ENCODE measurements at places on chromosomes 4 and X. TPM values are rescaled to one million over a fixed set of nuclear protein-coding genes. Genes with fewer than 3 reads are reported as not detected.

The TCEAL9 gene
- total RNA-seq, result 126 TPM

The VCX gene
- not detected for total RNA-seq

The TACR3 gene
- total RNA-seq, result 0.08 TPM

The PDK3 gene
- 11.6 TPM for total RNA-seq

DNA sequence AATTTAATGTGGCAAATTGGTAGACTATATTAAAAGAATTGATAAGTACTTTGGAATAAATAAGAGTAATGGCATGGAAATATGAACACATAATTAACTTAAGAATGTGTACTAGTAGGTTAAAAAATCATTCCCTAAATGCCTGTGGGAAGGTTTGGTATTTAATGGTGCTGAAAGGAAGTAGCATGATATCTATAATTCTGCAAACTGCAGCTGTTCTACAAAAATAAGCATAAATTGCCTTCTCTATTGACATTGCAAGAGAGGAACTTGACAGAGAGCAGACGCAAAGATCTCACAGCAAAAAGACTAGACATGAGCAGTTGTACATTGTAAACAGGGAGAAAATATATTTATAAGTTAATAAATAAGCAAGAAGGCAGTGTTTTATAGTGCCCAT lies 752.5 kb upstream of the PCDH10 start:
- no peak for DNase-seq

DNA sequence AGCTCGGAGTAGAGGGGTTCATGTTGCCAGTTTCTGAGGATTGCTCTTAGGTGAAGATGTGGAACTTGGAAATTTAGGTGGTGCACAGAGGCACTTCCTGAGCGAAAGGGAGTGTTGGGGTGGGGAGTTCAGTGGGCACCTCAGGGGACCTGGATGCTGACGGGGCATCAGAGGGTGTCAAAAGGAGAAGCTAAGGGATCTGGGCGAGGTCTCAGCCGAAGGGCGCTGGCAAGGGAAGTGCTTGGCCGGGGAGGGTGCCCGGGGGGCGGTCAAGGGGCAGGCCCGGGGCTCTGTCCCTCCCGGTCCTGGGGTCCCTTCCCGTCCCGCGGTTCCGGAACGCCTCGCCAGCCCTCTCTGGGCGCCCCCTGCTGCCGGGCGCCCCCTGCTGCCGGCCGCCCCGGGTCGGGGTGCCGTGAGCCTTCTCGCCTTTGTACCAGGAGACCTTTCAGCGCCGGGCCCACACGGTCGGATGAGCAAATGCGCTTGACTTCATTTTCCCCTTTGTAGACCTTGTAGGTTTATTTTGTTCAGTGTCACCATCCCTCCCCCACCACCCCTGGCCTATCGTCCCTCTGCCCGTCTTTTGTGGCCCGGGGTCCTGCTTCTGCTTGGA lies 3.0 kb upstream of the PHOX2B start:
- DNase-seq, result peak; percentile 54

GRCh38 chr4:32560306-32560705 lies 1840.1 kb downstream of the PCDH7 start:
- DNase-seq, result no peak

- DNase-seq, result no peak
These were observed 287.7 kb downstream of the STIM2 start for GRCh38 chr4:27148211-27148895.

GRCh38 chr4:176751061-176751460 lies 41.7 kb downstream of the VEGFC start:
- no peak for DNase-seq

DNA sequence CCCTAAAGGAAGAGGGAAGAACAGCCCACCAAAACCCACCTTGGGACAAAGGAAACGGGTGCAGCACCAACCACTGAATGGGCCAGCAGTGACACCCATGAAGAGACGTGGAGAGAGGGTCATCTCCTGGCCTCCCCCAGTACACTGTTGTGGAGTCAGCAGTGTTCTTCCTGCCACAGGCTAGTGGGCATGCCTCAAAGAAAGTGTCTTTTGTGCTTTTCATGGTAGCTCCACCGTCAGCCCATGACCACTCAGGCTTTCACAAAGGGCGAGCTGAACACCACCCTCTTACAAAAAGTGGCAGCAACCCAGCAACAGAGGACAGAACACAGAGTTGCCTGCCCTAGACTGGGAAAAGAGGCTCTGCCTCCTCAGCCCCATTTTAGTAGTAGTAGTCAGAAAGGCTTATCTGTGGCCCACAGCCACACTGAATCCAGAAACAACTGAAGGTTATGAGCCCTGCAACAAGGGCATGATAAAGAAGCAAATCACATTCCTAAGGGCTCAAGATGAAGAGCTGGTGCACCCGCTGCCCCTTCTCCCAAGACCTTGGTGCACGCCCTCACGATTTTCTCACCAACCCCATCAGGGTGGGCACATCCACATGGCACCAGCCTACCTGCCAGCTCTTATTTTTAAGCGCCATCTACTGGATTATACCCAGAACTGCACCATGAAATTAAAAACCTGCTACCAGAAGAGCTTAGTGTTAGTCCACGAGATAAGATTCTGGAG lies 53.1 kb downstream of the RAB28 start:
- DNase-seq, result no peak

DNA sequence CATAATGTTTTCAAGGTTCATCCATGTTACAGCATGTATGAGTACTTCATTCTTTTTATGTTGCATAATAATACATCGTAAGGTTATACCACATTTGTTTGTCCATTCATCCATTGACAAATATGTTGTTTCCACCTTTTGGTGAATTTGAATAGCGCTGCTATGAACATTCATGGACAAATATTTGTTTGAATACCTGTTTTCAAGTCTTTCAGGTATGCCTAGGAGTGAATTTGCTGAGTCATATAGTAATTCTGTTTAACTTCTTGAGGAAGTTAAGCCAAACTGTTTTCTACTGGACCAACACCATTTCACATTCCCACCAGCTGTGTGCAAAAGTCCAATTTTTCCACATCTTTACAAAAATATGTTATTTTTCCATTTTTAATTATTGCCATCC lies 31.5 kb downstream of the IRS4 start:
- no peak for DNase-seq

DNA sequence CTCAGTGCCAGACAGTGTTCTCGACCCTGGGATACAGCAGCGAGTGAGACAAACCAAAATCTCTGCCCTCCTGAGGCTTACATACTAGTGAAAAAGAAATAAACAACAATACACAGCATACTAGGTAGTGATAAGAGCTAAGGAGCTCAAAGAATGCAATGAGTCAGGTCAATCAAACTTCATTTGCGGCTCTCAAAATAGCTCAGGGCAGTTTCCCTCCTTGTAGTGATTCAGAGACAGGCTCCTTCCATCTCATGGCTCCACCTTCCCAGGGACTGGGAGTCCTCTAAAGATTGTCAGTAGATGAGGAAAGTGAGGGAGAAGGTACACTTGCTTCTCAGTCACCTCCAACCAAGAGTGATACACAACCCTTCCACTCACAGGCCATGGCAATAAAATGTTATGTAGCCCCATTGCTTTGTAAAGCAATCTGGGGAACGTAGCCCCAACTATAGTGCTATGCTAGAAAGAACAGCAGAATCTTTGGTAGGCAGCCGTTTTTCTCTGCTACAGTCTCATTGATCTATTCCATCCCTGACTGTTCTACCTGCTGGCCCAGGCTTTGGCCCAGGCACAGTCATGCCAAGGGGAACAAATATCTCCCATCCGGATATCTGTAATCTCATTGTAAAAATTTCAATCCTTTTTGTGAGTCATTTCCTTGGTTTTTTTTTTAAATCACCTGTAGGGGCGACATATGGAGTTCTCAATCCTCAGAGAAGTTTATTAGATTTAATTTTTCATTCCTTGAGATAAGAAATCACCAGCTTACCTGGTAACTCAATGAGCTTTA lies 183.1 kb upstream of the S100G start:
- no peak for DNase-seq

DNA sequence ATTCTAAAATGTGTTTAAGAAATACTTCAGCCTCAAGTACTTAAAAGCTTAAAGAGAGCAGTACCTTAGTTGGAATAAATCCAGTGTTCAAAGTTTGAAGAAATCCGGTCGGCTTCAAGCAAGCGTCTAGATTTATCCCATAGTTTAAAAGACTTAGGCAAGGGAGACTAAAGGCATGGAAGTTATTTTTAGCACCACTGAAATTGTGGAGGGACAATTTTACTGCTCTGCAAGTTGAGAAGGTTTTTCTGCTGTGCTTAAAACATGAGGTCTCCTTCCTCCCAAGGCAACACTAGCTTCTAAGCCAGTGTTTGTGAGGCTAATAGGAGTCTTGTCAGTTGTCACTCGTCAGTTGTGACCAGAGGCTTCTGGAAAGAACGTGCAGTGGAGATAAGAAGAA lies 183.5 kb downstream of the MSL3 start:
- no peak for DNase-seq

GRCh38 chrX:7145454-7145853 lies 2.1 kb upstream of the STS start:
- DNase-seq, result no peak

DNA sequence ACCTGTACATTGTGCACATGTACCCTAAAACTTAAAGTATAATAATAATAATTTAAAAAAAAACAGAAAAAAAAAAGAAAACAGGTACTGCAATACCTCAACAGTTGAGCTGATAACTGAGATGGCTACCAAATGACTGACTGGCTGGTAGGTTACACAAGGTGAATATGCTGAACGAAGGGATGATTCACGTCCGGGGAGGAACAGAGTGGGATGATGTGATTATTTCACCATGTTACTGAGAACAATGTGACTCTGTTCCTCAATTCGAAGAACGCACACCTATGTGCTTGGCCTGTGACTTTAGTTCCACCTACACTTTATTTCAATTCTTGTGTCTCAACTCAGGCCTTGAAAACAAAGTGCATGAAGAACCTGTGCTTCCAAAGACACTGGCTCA lies 111.7 kb downstream of the CXXC4 start:
- DNase-seq, result no peak

GRCh38 chrX:73647632-73648322 lies 84.8 kb downstream of the CHIC1 start:
- no peak for DNase-seq

GRCh38 chr4:47209833-47210232 lies 178.5 kb downstream of the GABRB1 start:
- no peak for DNase-seq

- DNase-seq, result no peak
These were observed 151.3 kb downstream of the COMMD8 start for GRCh38 chr4:47312170-47312569.

All from endothelial cell (in vitro differentiated cells).